ENCODE measurements at places on chromosomes 7 and 10.

DNA sequence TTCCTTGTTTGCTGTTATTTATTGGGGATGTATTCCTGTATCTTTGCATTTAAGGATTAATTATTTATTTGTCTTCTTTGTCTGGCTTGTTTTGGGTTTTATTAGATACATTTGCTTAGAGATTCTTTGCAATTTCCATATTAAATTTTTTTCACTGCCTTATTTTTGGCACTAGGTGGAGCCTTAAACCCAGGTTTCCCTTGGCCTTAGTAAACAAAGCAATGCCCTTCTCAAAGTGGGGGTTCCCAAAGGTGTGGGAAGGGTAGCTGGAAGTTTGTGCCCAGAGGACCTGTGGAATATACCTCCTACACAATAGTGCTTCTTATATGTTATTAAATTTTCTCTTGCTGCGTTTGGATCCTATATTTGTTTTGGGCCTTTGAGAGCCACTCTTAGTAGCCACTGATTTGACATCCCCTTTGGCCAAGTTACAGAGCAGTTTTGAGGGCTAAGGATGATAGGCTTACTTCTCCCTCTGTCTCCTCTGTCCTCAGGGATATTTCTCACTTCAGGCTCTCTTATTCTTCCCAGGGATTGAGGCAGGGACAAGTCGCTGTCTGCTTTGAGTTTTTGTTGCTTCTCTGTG is 162.3 kb downstream of the ITGB1 start:
- no peak for DNase-seq

- DNase-seq: no peak
Observed at GRCh38 chr10:116465546-116465945, 37.9 kb downstream of the PNLIPRP3 start.

DNA sequence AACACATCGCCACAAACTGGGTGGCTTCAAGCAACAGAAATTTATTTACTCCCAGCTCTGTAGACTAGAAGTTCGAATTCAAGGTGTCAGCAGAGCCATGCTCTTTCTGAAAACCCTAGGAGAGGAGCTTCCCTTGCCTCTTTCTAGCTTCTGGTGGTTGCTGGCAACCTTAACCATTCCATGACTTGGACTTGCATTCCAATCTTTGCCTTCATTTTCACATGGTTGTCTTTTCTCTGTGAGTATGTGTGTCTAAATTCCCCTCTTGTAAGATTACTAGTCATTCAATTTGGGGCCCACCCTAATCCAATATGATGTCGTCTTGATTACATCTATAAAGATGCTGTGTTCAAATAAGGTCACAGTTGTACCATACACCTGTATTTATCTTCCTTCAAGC is 65.9 kb upstream of the PRKG1 start:
- no peak for DNase-seq

DNA sequence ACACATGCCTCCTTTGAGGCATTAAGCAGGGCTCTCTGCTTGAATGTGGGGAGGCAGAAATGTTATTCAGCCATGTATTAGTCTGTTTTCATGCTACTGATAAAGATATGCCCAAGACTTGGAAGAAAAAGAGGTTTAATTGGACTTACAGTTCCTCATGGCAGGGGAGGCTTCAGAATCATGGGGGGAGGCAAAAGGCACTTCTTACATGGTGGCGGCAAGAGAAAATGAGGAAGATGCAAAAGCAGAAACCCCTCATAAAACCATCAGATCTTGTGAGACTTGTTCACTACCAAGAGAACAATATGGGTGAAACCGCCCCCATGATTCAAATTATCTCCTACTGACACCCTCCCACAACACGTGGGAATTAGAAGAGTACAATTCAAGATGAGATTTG is 37.9 kb downstream of the ST7 start:
- DNase-seq: no peak

- no peak for DNase-seq
Observed at GRCh38 chr7:78018641-78019446, 220.3 kb downstream of the PHTF2 start.

DNA sequence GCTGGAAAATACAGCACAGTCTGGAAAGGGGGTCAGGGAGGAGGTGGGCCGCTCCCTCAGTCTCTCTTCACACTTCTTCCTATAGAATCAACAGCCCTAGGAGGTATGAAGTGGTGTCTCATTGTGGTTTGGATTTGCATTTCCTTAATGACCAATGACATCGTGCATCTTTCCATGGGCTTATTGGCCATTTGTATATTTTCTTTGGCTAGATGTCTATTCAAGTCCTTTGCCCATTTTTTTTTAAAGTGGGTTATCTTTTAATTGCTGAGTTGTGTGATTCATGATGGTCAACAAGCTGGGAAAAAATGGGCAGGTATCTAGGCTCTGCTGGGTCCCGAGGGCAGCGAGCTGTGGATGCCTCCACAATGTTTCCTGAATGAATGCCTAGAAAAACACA is 29.1 kb downstream of the TMEM130 start:
- DNase-seq: no peak

DNA sequence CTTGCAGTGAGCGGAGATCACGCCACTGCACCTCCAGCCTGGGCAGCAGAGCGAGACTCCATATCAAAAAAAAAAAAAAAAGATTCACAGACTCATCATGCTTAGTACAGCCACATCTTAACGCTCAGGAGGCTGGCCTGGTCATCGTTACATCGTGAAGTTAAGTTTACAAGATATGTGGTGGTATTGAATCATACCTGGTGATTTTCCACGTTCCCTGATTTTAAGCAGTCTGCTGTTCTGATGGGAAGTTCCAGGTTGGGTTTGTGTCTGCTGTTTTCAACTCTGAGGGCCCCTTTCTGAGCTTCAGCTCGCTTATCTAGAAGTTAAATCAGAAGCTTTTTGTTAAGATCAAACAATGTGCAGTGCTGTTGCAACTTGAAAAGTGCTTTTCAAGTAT is 6.9 kb downstream of the PPP2R2D start:
- no peak for DNase-seq

GRCh38 chr10:71397296-71398212 is 834 bp downstream of the CDH23 start:
- DNase-seq: peak; percentile 39

DNA sequence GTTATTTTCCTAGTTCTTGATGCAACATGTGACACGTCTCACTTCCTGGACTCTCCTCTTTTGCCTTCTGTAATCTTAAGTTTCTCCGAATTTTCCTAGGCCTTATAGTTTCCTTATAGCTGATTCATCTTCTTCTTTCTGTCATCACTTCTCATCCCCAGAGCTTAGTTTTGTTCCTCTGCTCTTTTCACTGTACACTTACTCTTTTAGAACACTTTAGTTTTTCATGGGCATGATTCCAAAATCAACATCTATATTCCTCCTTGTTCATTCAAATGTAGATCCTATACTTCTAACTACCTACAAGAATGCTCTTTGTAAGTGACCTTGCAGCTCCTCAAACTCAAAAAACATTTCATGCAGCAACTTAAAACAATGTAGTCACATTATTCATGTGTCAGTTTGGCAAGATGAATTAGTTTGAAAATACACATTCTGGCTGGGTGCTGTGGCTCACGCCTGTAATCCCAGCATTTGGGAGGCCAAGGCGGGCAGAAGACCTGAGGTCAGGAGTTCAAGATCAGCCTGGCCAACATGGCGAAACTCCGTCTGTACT is 13.1 kb upstream of the SLC26A3 start:
- no peak for DNase-seq

- no peak for DNase-seq
Observed at GRCh38 chr10:116536810-116537209, 8.9 kb upstream of the PNLIP start.

- no peak for DNase-seq
Observed at GRCh38 chr10:132957131-132957530, 14.8 kb upstream of the CFAP46 start.

- DNase-seq: no peak
Observed at GRCh38 chr10:61606959-61607907, 55.5 kb upstream of the CABCOCO1 start.

- no peak for DNase-seq
Observed at GRCh38 chr10:75208181-75208580, 2.4 kb upstream of the VDAC2 start.

DNA sequence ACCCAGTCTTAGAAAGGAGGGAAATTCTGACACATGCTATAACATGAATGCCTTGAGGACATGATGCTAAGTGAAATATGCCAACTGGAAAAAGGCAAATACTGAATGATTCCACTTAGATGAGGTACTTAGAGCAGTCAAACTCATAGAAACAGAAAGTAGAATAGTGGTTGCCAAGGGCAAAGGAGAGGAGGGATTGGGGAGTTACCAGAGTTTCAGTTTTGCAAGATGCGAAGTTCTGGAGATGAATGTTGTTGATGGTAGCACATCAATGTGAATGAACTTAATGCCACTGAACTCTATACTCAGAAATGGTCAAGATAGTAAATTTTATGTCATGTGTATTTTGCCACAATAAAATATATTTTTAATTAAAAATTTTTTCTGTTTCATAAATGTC is 38.9 kb downstream of the DRGX start:
- no peak for DNase-seq

DNA sequence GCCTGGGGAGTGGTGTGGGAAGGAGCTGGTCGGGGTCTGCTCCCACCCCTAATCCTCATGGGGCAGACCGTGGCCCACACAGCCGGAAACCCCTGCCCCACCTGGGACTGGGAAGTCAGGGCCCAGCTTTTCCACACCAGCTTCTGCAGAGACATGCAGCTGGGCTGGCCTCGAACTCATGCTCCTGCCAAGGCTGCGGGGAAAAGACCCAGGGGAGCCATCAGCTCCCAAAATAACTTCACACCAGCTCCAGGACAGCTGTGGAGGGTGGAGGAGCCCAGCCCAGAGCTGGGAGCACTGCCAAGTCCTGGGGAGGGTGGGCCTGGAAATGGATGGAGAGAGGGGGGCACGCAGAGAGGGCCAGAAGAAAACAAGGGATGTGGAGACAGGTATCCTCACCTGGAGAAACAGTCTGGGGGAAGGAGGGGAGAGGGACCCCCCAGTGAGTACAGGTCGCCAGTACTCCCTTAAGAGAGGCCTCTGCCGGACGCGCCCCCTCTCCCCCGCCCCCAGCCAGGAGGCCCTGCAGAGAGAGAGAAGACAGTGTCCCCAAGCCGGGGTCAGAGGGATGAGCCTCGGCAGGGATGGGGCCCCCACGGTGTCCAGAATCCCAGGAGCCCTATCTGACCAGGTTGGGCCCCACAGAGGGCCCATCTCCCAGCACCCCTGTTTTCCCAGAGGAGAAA is 11.5 kb upstream of the GRIFIN start:
- no peak for DNase-seq

DNA sequence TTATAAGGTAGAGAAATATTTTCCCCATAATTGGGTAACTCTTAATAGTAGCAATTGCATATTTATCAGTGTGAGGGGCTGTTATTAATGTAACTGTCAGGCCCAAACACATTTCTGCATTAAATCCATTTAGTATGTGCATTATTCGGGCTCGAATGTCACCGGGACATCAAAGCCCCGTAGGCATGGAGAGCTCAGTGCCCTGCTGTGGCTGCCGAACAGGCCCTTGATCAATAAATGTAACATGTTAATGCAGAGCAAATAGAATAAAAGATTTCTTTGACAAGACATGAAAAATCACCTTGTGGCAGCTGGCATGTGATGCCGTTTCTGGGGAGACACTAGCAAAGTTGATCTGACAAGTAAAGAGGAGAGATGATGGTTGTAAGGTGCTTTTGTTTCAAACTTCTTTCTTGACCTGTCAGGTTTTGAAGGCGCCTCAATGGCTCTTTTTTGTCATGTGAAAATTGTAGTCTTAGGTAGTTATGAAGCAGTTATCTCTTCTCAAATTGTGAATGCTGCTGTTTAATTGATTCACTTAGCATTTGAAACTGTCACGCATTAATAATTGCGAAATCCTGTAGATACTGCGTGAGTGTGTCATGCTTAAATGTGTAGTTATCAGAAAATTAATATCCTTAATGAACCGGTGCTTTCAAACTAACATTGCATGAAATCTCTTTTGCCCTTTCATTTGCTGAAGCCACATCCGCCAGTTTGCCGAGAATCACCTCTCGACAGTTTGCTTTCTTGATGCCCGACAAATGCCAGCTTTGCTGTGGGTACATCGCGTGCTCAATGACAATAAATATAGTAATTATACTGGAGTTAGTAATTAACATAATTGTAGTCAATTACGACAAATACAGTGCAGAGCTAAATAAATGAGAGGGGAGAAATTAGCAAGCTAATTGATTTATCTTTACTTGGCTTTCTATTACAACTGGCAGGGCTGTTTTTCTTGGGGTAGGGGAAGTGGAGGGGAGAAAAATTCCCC is 19.5 kb downstream of the LRMDA start:
- no peak for DNase-seq
